Suprapubic skin (tissue), 4 donors: ENCODE measurements at places on chromosomes 13 and 19. TPM values are rescaled to one million over a fixed set of nuclear protein-coding genes. Genes with fewer than 3 reads are reported as not detected.

DNA sequence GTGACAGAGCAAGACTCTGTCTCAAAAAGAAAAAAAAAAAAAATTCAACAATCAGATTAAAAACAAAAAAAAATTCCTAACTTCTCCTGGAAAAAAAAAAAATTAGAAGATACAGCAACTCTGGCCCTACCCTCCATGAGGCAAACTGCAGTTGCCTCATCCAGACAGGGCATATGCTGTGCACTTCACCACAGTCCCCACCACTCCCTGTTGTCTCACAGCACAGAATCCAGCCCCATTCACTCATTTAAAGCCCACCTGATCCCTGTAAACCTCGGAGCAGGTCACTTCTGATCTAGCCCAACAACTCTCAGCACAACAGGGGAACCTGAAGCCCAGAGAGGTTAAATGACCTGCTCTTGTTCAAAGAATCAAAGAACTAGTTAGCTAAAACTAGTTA, 24.9 kb downstream of the RHPN2 start:
- H3K27ac ChIP-seq = no peak overlapping the region
- H3K4me1 ChIP-seq = no peaks in the 10 kb centered on the region
- H3K36me3 ChIP-seq = no peaks in the 10 kb centered on the region
- no peak overlapping the region for H3K4me3 ChIP-seq
- no peaks in the 10 kb centered on the region for H3K27me3 ChIP-seq

- H3K4me1 ChIP-seq = peaks cover 26% of the 10 kb centered on the region
- H3K36me3 ChIP-seq = peaks cover 20% of the 10 kb centered on the region
- peaks cover 37% of the 10 kb centered on the region for H3K27me3 ChIP-seq
- peak overlapping the region; percentile 44 for H3K4me3 ChIP-seq
Observed at GRCh38 chr19:55452749-55453346, 8.6 kb downstream of the ISOC2 start.

- no peak for DNase-seq
- no peak overlapping the region for H3K4me3 ChIP-seq
- H3K27me3 ChIP-seq = no peaks in the 10 kb centered on the region
Observed at GRCh38 chr13:101681834-101682233, 229.4 kb downstream of the ITGBL1 start.

DMKN gene
- 6,229 TPM for total RNA-seq
